Mesothelial cell of epicardium (in vitro differentiated cells): ENCODE measurements at places on chromosomes 5 and 9. TPM values are rescaled to one million over a fixed set of nuclear protein-coding genes. Genes with fewer than 3 reads are reported as not detected.
A peak's percentile ranks its signal among the peaks of the same experiment; 100 is the strongest.

NDOR1 gene
- 22.4 to 24.3 TPM (median 23.5 TPM) in 3 replicates for total RNA-seq

TICAM2 gene
- 1.6 to 2.1 TPM (median 1.6 TPM) in 3 replicates for total RNA-seq

CDKN2B-AS1 gene
- total RNA-seq: 8.2 to 10.8 TPM (median 8.8 TPM) in 3 replicates

PKD2L2 gene
- not detected in 3 replicates for total RNA-seq

AQP7 gene
- 0.44 to 1.7 TPM (median 1.3 TPM) in 3 replicates for total RNA-seq

PITX1 gene
- 80.2 to 89.6 TPM (median 88.0 TPM) in 3 replicates for total RNA-seq

LHX3 gene
- not detected in 3 replicates for total RNA-seq

FBXL7 gene
- total RNA-seq: 68.8 to 70.7 TPM (median 70.0 TPM) in 3 replicates

LCN1 gene
- total RNA-seq: not detected in 3 replicates

PDE8B gene
- total RNA-seq: 2.9 to 4.8 TPM (median 4.3 TPM) in 3 replicates

CDX1 gene
- total RNA-seq: 0.51 to 1.1 TPM (median 0.68 TPM) in 3 replicates

DNA sequence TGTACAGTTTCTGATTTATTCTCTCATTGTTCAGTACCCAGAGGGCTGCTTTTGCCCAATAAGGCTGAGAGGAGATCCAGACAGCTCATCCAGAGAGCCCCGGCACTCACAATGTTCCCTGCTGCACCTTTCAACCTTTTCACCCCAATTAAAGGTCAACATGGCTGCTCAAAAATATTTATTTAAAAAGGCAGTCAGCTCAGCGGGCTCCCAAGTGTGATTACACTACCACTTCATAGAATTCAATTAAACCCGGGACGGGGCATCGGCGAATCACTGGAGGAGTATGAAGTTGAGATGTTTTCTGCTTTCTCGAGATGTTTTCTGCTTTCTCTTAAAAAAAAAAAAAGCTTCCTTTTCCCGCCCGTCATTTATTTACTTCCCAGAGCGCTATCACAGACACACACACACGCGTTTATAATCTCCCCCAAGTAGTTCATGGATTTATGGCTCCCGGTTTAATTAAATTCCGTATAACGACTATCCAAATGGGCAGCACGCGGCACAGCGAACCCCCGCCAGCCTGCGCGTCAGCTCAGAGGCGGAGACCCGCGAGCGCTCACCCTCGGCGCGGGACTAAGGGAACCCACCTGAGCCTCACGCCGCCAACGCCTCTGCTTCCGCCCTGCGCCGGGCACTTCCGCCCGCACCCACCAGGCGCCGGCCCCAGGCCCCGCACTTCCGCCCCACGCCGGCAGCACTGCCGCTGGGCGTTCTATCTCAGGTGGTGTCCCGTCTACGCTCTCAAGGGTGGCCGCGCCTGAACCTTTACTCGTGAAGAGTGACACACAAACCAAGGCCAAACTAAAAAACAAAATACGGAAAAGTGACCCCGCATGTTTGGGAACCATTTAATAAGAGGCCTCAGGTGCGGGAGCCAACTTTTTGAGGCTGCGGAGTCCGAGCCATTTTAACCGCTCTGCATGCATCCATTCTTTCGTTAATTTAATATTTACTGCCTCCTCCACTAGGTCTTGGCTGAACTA lies at the start of gene C5orf63:
C5orf63 (minus strand) TSS at position 642 of the 986 bp plus-strand sequence. CDS start 14,507 bp downstream, outside the sequence.
- DNase-seq: no peak

- DNase-seq: no peak
These were observed 1.2 kb upstream of the GRK6 start for GRCh38 chr5:177425196-177425800.

DNA sequence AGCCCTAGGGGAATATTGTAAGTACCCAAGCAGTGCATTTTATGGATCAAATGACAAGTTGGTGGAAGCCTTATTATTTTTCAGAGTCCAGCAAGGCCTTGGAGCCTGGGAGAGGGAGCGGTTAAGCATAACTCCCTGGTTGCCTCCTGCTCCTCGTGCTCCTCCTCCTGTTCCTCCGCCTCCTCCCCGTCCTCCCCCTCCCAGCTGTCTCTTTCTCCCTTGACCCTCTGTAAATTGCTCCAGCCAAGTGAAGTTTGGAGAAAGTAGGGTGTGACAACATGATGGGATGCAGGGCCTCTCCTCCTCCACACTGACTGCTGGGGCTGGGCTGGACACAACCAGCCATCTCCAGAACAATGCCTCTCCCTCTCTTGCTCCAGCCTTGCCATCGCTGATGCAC lies 586.9 kb downstream of the CCDC171 start:
- DNase-seq: no peak

DNA sequence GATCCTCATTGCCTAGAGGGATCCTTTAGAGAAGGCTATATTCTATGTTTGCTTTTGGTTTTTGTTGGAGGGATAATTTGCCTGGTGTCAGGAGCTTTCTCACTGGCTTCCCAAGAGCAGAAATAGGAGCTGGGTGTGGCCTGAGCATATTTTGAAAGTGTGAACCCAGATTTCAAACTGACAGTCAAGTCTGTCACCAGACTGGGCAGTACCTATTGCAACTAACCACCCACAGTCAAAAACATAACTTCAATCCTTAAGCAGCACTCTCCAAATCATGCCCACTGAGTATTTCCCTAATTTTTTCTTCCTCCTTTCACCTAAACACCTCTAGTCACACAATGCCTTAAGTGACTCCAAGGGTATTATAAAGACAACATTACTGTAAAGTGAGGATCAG lies 278.4 kb downstream of the EBF1 start:
- no peak for DNase-seq

GRCh38 chr5:158947846-158948245 lies 151.9 kb downstream of the EBF1 start:
- DNase-seq: no peak

DNA sequence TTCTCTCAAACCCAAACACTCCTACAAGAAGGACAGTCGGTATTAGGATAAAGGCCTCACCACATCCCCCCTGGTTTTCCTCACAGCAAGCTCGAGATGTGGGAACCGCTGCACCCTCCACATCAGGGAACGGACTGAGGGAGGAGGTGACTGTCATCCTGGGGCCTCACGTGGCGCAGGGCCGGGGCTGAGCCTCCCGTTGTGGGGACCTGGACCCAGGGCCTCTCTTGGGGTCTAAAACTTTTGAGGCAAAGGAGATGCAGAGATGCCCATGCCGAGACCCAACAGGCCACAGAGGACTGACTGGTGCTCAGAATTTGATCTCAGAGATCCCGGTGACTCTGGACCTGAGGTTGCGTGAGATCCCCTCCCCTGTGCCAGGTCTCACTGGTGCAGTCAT lies 72.7 kb downstream of the MRPL36 start:
- no peak for DNase-seq

GRCh38 chr9:98410185-98410697 lies 154.8 kb upstream of the TBC1D2 start:
- peak; percentile 48 for DNase-seq

DNA sequence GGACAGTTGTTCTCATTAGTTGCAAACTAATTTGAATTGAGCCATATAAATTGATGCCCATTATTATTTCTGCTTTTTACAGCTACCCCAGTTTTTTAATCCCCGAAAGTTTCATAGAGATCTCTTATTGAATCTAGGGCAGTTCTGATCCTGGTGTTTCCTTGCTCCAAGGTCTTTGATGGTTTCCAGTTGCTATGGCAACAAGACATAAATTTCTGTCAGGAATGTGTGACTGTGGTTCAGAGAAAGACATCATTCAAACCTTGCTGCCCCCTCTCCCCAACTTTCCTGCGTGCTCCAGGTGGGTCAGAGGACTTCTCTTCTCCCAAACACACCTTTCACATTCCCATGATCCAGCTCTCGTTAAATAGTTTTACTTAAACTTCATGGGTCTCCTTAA lies 63.4 kb downstream of the TAF11L14 start:
- DNase-seq: no peak

- no peak for DNase-seq
These were observed 93.5 kb downstream of the SSBP2 start for GRCh38 chr5:81657386-81657785.

DNA sequence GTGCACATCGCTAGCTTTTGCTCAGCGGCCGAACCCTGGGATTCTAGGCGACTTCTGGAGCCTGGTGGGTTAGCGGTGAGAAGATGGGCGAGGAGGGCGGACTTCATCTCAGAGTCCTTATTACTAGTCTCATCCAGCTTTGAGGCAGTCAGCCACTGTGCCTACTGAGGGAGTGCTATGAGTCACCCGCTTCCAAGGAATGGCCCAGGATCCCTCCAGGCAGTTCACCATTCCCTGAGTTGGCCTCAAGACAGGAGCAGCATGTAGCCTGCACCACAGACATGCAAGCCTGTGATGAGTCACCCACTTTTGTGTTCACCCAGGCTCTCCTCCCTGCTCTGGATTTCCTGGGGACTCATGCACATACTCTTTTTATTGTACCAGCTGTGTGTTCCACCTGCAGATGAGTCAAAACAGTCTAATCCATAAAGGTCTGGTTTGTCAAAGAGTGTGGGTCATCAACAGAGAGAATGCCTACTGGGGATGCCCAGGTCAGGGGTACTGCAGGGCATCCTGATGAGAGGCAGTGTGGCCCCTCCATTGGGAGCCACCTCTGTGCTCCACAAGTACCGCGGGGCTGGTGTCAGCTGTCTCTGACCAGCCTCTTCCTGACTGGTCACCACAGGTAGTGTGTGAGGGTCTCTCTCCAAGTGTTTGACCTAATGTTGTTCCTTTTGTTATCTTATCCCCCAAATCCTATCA lies 20.2 kb downstream of the SLC22A5 start:
- no peak for DNase-seq

DNA sequence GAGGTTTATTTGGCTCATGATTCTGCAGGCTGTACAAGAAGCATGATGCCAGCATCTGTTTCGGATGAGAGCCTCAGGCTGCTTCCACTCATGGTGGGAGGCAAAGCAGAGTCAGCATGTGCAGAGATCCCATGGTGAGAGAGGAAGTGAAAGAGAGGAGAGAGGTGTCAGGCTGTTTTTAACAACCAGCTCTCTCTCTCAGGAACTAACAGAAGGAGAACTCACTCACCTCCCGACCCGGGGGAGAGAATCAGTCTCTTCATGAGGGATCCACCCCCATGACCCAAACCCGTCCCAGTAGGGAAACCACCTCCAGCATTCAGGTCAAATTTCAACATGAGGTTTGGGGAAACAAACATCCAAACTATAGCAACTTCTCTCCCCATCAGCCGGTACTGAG lies 187.7 kb downstream of the ENC1 start:
- no peak for DNase-seq

DNA sequence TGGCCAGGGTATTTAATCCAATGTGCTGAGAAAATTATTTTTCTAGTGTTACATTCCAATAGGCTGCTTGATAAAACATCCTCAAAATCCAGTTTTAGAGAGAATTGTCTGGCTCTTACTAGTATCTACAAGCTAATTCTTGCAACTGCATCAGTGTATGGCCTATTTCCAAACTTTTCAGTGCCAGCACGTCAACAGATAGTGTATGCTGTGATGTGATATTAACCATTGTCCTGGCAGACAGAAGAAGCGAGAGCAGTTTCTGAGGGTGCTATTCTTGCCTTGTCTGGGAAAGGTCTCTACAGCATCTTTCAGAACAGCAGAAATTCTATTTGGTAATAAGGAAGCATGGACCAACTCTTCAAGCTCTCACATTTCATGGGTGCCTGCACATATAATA lies 174.2 kb upstream of the CDH12 start:
- DNase-seq: no peak

DNA sequence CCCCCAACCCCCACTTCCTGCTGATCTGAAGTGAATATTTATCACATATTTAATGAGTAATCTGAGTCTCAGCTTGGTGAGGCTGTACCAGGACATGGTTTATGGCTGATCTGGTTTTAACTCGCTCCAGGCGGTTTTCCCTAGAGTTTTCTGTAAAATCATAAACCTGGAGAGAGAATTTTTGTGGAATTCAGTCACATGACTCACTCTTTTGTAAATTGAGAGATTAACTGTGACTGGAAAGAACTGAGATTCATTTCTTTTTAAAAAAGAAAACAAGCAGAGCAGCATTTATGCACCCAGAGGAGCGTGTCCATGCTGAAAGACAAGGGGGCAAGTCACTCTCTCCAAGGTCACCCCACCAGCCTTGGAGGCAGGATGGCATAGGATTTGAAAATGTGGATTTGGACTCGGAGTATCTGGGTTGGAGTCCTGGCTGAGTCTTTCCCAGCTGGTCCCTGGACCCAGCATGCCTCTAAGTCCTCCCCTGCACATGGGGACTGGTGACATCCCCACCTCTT lies 81.8 kb downstream of the ZNF618 start:
- DNase-seq: no peak

DNA sequence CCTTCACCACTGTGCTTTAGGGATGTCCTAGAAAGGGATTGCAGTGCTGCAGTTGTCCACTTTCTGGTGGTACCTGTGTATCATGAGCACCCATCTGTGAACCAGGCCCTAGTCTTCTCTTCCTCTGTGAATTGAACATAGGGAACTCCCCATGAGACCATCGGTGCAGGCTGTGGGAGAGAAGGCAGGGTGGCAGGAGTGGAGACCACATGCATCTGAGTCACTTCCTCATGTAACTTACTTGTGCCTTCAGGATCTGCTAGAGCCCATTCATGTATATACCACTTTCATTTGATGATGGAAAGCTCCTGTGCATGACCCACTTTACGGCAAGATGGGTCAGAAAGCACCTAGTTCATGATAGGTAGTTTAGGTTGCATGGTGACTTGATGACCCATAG lies 478.1 kb upstream of the CDH9 start:
- no peak for DNase-seq

GRCh38 chr5:148740966-148741742 lies 85.3 kb upstream of the ADRB2 start:
- DNase-seq: no peak

- DNase-seq: no peak
These were observed 110.0 kb upstream of the PTGER4 start for GRCh38 chr5:40569546-40570270.

- no peak for DNase-seq
These were observed 213.3 kb upstream of the FBXL7 start for GRCh38 chr5:15286650-15287049.

GRCh38 chr9:78304357-78304756 lies 7.4 kb downstream of the PSAT1 start:
- DNase-seq: no peak

GRCh38 chr5:64680289-64680688 lies 10.0 kb upstream of the SHISAL2B start:
- DNase-seq: no peak

- no peak for DNase-seq
These were observed 34.4 kb downstream of the CFAP90 start for GRCh38 chr5:7816535-7816901.

DNA sequence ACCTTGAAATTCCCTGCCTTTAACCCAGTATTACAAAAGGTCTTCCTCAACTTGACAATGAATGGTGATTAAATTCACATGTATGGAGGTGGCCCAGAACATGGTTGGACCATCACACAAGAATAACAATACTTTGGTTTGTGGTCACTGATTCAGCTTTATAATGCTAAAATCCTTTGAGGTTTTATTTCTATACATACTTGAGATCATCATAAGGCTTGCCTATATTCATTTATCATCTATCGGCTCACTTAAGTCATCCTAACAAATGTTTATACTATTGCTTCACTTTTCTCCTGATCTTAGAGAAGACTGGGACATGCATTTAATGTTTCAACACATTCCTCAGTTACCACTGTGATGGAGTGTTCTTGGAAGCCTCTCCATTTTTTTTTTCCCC lies 191.3 kb downstream of the DMAC1 start:
- no peak for DNase-seq

- no peak for DNase-seq
These were observed 171.6 kb upstream of the PPP1R2B start for GRCh38 chr5:156678484-156678883.

GRCh38 chr9:21326526-21327139 lies 8.6 kb downstream of the KLHL9 start:
- DNase-seq: no peak
